M059J (cell line): ENCODE measurements at places on chromosomes 5 and 9. TPM values are rescaled to one million over a fixed set of nuclear protein-coding genes. Genes with fewer than 3 reads are reported as not detected.

FRMPD1 gene
- total RNA-seq, result not detected in 2 replicates

KIF4B gene
- 0.07 and 0.10 TPM in 2 replicates for total RNA-seq

DNA sequence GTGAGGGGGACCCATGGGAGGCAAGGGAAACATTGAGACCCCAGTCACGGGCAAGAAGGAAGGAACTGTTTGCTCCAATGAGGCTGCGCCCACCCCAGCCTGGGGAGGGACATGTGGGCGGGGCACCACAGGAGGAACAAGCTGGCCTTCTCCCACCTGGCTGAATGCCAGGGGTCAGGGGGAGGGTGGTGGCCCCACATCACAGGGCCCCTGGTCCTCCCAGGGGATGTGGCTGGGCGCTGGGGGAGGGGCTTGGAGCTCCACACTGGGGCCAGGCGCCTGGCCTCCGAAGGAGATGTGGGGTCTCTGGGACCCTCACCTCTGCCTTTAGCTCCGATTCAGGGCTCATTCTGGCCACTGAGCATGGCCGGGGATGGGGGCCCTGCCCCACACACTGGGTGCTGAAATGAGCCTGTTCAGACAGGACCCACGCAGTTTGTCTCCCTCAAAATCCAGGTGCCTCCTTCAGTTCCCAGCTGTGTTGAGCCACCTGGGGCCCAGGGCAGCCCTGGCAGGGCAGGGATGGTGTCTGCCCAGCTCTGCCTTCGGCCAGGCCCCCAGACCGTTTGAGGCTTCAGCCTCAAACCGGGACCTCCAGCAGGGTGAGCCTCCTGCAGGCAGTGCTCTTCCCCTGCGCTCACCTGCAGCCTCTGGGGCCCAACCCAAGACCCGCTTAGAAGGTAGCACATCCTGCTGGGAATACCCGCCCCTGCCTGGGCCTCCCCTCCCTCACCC, 33.2 kb upstream of the NOTCH1 start:
- peak; percentile 31 for DNase-seq

GRCh38 chr5:127012916-127013315, 17.4 kb downstream of the MARCHF3 start:
- DNase-seq, result peak; percentile 52

TERT gene
- total RNA-seq, result 0.62 TPM in 1 of 2 replicates, not detected in the other
